IMR-90 (cell line): ENCODE measurements at places on chromosomes 2 and 18. TPM values are rescaled to one million over a fixed set of nuclear protein-coding genes. Genes with fewer than 3 reads are reported as not detected.

MARCO gene
- polyA plus RNA-seq, result not detected in 2 replicates

PLGLB2 gene
- 0.99 and 1.3 TPM in 2 replicates for polyA plus RNA-seq

RETREG2 gene
- polyA plus RNA-seq, result 45.1 and 45.2 TPM in 2 replicates

SERPINB12 gene
- not detected in 2 replicates for polyA plus RNA-seq

CFAP53 gene
- polyA plus RNA-seq, result 0.12 and 0.22 TPM in 2 replicates

PMAIP1 gene
- 25.9 and 30.1 TPM in 2 replicates for polyA plus RNA-seq

CACNB4 gene
- polyA plus RNA-seq, result 0.04 and 0.12 TPM in 2 replicates

IKZF2 gene
- 2.1 TPM in 2 replicates for polyA plus RNA-seq

ORC4 gene
- polyA plus RNA-seq, result 9.3 and 20.6 TPM in 2 replicates

LTBP1 gene
- polyA plus RNA-seq, result 211 and 235 TPM in 2 replicates

TTN gene
- polyA plus RNA-seq, result 0.02 and 0.03 TPM in 2 replicates

CD8B2 gene
- not detected in 2 replicates for polyA plus RNA-seq

HAAO gene
- polyA plus RNA-seq, result 0.05 and 0.09 TPM in 2 replicates

RFX8 gene
- polyA plus RNA-seq, result 3.4 and 5.3 TPM in 2 replicates

TWIST2 gene
- 33.6 and 40.0 TPM in 2 replicates for polyA plus RNA-seq

STAT1 gene
- polyA plus RNA-seq, result 42.6 and 43.2 TPM in 2 replicates

AQP12B gene
- not detected in 2 replicates for polyA plus RNA-seq

DLX1 gene
- 2.1 and 2.2 TPM in 2 replicates for polyA plus RNA-seq

CDH7 gene
- polyA plus RNA-seq, result not detected in 2 replicates

NYAP2 gene
- polyA plus RNA-seq, result not detected in 2 replicates

CHRND gene
- polyA plus RNA-seq, result not detected in 2 replicates

HDAC4 gene
- polyA plus RNA-seq, result 4.1 and 7.4 TPM in 2 replicates

FAM124B gene
- polyA plus RNA-seq, result not detected in 2 replicates

VIT gene
- polyA plus RNA-seq, result 0.07 TPM in 1 of 2 replicates, not detected in the other

RBKS gene
- 1.1 and 1.4 TPM in 2 replicates for polyA plus RNA-seq

RAMP1 gene
- 77.1 and 100.0 TPM in 2 replicates for polyA plus RNA-seq

PPP1R7 gene
- 70.0 and 70.8 TPM in 2 replicates for polyA plus RNA-seq

KIF5C gene
- polyA plus RNA-seq, result 0.10 and 0.13 TPM in 2 replicates

RNF152 gene
- polyA plus RNA-seq, result 7.5 and 8.3 TPM in 2 replicates

CD28 gene
- polyA plus RNA-seq, result not detected in 2 replicates

COLEC11 gene
- 0.24 and 0.55 TPM in 2 replicates for polyA plus RNA-seq

ITGB6 gene
- not detected in 2 replicates for polyA plus RNA-seq

LCLAT1 gene
- 6.9 and 7.5 TPM in 2 replicates for polyA plus RNA-seq
